ENCODE measurements at places on chromosomes 1 and 21. TPM values are rescaled to one million over a fixed set of nuclear protein-coding genes. Genes with fewer than 3 reads are reported as not detected.

The LEPR gene
- 12.2 TPM for total RNA-seq

The AKNAD1 gene
- 7.2 TPM for total RNA-seq

The ACBD3 gene
- 122 TPM for total RNA-seq

The CAPN9 gene
- total RNA-seq, result not detected

The ANGPTL3 gene
- total RNA-seq, result not detected

DNA sequence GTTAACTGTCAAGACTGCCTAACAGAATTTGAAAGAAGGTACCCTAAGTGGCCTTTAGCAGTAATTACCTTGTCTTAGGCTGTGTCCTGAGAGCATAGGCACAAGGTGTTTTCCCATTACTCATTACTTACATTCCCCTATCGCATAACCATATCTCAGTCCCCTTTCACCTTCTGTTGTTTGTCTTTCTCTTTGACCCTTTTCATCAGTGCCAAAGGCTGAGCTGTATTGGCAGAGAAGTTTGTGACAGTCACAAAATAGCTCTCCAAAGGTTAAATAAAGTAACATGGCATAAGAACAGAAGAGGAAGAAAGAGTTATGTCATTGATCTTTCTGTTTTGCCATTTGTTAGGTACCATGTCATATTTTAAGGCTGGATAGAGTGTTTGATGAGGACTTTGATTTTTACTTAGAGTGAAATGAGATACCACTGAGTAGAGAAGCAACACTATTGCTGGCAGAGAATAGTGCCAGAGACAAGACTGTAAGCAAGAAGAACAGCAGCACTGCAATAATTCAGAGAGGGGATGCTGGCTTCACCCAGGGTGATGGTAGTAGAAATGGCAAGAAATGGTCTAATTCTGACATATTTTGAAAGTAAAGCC is 497.8 kb downstream of the TTLL7 start:
- no peak for DNase-seq
- no peaks in the 10 kb centered on the region for H3K4me1 ChIP-seq
- H3K36me3 ChIP-seq, result no peaks in the 10 kb centered on the region
- no peak overlapping the region for H3K27ac ChIP-seq
- no peak overlapping the region for H3K4me3 ChIP-seq

GRCh38 chr1:232020352-232020751 is 393.8 kb downstream of the DISC1 start:
- no peak for DNase-seq
- peaks cover 5% of the 10 kb centered on the region for H3K4me1 ChIP-seq
- H3K36me3 ChIP-seq, result no peaks in the 10 kb centered on the region
- H3K4me3 ChIP-seq, result no peak overlapping the region
- H3K27me3 ChIP-seq, result no peaks in the 10 kb centered on the region
- no peak overlapping the region for H3K27ac ChIP-seq

GRCh38 chr1:85065550-85065949 is 17.2 kb upstream of the MCOLN3 start:
- no peak for DNase-seq
- H3K4me3 ChIP-seq, result no peak overlapping the region
- H3K27me3 ChIP-seq, result no peaks in the 10 kb centered on the region
- no peak overlapping the region for H3K27ac ChIP-seq
- H3K4me1 ChIP-seq, result peaks cover 7% of the 10 kb centered on the region
- no peaks in the 10 kb centered on the region for H3K36me3 ChIP-seq

DNA sequence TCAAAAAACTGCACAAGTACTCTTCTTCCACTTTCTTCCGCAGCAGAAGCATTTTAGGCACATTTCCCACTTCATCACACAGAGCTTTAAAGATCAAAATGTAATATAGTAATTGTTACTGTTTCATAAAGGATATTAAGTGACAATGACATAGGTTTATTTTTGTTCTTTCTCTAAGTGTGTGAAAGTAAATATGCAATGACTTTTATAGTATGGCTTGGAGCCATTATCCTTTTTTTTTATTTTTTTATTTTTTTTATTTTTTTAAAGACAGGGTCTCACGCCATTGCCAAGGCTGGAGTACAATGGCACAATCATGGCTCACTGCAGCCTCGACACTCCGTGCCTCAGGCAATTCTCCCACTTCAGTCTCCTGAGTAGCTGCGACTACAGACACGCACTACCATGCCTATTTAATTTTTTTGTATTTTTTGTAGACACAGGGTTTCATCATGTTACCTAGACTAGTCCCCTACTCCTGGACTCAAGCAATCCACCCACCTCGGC is 7.0 kb downstream of the TRIM33 start:
- H3K27me3 ChIP-seq, result no peaks in the 10 kb centered on the region
- peaks cover 19% of the 10 kb centered on the region for H3K36me3 ChIP-seq
- peaks cover 27% of the 10 kb centered on the region for H3K4me1 ChIP-seq
- H3K27ac ChIP-seq, result no peak overlapping the region
- H3K4me3 ChIP-seq, result no peak overlapping the region

DNA sequence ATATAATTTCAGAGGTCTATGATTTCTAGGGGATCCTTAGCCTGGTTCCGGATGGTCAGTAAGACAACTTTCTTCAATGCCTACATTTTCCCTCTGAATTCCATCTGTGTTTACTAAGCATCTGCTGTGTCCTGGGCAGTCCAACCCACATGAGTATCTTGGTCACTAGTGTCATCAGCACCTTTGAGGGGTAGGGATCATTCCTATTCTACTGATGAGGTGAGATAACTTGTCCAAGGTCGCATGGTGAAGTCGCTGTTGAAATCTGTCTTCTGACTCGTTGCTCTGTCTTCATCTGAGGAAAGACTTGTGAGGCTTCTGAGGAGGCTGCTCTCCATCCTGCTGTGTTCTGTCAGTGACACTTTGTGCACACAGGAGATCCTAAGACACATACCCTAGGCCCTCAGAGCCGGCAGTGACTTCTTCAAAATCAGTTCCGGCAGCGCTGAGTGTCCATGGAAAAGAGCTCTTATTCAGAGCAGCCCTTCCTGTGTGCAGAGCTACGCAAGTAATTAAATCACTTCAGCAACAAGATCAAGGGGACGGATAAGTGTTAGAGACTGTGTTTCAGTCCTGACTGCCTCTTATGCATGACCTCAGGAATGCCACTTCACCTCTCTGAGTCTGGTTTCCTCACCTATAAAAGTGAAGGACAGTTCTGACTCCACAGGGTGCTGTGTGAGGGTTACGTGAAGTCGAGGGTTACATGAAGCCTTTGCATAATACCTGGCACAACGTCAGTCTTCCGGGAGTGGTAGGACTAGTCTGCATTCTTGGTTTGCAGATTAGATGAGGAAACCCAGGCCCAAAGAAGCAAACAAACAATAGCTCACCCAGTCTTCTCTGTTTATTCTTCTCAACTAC is 28.4 kb downstream of the AK2 start:
- peak; percentile 67 for DNase-seq

- H3K27me3 ChIP-seq, result no peaks in the 10 kb centered on the region
- H3K27ac ChIP-seq, result no peak overlapping the region
- H3K4me3 ChIP-seq, result no peak overlapping the region
Measured at GRCh38 chr1:155472491-155473083, 90.0 kb downstream of the ASH1L start.

All from MCF 10A (cell line).